ENCODE measurements at places on chromosomes 1 and 21.

DNA sequence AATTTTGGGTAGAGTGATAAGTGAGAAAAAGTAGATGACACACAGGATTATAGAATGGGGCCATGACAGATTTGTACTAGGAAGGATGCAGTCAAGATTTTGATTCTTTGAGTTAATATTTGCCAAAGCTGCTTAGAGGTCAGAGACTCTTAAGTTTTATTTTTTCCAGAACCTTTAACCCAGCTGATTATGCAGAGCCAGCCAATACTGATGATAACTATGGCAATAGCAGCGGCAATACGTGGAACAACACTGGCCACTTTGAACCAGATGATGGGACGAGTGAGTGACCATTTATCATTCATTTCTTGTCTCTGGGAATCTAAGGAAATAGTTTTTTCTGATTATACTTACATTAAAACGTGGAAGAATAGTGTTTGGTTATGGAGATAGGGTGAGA is 16.1 kb downstream of the UBAP2L start:
- no peak overlapping the region for H3K4me3 ChIP-seq
- H3K27me3 ChIP-seq = no peaks in the 10 kb centered on the region
- peaks cover 21% of the 10 kb centered on the region for H3K4me1 ChIP-seq
- H3K27ac ChIP-seq = no peak overlapping the region
- peaks cover 69% of the 10 kb centered on the region for H3K36me3 ChIP-seq

DNA sequence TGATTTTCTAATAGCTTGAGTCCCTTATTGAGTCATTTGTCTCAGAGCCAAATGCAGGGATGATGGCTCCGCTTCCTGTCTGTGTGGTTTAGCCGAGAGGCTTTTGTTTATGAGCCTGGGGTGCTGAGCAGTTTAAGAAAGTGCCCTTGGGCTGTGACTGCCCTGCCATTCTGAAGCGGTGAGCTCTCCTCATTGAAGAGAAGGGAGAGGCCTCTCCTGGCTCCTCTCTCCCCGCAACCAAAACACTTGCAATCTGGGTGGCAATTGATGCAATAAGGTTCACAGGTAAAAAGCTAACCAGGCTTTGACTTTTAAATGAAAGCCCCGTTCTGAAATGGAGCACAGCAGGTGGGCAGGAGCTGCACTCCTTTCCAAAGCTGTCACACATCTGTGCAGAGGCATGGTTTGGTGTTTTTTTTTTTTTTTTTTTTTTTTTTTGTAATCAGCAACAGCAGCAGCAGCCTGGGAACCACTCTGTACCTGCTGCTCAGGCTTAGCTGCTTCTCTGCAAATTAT is 403.7 kb downstream of the SIPA1L2 start:
- H3K27me3 ChIP-seq = peaks cover 1% of the 10 kb centered on the region
- H3K36me3 ChIP-seq = no peaks in the 10 kb centered on the region
- H3K4me1 ChIP-seq = peaks cover 10% of the 10 kb centered on the region

DNA sequence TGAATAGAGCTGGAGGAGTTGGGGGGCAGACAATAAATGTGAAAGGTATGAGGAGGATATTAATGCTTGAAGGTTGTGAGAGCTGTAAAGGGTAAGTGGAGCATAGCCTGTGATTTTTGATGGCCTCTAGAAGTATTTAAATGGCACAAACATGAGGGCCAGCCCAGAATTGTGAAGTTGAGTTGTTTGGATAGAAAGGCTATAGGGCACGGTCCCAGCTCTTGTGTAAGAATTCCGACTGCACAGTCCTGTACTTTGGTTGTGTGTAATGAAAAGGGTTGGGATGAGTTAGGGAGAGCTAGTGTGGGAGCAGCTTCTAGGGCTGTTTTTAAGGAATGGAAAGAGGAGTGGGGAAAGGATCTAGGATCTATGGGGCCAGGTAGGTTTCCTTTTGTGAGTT is 665.5 kb downstream of the USP25 start:
- H3K4me3 ChIP-seq = no peak overlapping the region
- no peak for DNase-seq
- H3K4me1 ChIP-seq = no peaks in the 10 kb centered on the region

DNA sequence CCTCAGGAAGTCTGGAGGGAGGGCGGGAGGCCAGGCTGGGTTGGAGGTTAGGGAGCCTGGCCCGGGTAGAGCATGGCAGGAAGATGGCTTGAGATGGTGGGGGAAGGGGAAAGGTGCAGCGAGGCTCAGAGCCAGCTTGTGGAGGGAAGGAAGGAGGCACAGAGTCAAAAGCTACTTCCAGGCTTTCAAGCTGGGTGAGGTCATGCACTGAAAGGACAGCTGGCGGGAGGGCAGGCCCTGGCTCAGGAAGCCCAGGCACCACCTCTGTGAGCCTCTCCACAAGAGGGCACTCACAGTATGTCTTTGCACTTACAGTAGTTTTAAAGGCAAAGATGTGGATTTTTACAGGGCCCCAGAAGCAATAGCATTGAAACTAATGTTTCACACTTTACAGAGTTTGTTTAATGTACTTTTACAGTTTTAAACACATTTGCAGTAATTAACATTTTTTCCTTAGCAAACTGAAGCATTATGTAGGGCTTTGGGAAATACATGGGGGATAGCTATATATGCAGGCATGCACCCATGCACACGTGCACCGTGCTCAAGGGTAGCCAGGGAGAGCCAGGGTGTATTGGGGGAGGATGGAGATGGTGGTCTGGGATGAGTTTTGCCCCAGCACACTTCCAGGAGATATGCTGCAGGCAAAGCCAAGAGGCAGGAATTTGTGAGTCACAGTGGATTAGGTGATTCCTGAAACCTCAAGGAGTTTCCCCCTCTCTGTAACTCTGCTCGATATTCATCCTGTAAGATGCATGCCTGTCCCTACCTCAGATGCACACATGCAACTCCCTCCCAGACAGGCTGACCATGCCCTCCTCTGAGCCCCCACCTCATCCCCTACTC is 6.1 kb upstream of the ADAM15 start:
- peak; percentile 57 for DNase-seq
- H3K36me3 ChIP-seq = no peaks in the 10 kb centered on the region
- H3K4me1 ChIP-seq = peaks cover 17% of the 10 kb centered on the region
- no peaks in the 10 kb centered on the region for H3K27me3 ChIP-seq
- no peak overlapping the region for H3K27ac ChIP-seq

- no peak for DNase-seq
- no peak overlapping the region for H3K27ac ChIP-seq
- no peaks in the 10 kb centered on the region for H3K4me1 ChIP-seq
- peaks cover 2% of the 10 kb centered on the region for H3K36me3 ChIP-seq
Observed at GRCh38 chr1:223214261-223214807, 71.3 kb upstream of the TLR5 start.
